ENCODE measurements at places on chromosomes 13 and 19.

DNA sequence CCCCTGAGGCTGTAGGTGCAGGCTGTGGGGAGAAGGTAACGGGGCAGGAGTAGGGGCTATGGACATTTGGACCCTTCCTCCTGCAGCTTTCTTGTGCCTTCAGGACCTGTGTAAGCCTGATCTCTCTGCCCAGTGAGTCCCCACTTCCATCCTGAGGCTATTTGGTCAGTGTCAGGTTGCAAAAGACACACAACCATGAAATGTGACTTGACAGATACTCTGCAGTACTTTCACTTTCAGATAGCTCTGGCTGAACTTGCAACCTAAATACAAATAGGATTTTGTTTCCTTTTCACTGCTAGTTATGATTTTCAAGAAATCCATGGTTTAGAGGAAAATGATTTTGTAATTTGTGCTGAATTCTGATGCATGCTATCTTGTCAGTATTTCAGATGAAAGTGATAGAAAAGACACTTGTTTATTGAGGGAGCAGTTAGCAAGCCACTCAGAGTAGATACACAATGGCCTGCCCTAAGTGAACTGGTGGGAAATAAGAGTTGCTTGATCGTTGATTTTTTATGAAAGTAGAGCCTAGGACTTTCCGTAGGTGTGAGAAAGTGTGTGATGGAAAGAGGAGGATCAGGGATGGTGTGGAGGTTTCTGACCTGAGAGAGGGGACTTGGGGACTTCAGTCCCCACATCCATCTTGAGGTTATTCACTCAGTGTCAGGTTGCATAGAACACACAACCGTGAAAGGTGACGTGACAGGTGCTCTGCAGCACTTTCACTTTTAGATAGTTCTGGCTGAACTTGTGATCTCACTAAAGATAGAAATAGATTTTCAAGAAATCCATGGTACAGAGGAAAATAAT, 18.1 kb upstream of the EID2 start:
- no peak for DNase-seq

DNA sequence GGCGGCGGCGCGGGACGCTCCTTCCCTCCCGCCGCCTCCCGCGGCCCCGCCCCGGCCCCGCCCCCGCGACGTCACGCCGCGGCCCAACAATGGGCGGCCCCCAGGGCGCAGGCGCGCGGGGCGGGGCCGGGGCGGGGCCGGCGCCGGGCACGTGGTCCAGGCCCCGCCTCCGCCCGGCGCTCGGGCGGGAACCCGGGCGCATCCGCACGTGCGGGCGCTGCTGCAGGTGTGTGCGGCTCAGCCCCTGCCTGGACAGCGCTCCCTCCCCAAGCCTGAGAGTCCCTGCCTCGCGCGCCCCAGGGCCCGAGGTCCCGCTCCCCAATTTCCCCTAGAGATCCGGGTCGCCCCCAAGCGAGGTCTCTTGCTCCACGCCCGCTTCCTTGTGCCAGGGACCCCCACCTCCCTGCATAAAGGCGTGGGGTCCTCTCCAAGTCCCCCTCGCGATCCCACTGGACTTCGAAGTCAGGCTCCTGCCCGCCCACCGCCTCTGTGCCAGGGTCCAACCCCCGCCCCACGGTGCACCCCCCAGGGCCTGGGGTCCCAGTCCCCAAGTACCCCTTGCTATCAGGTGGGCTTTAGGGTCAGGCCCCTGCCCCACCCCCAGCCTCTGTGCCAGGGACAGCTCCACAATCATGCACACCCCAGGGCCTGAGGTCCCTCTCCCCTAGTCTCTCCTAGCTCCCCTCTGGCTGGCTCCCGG, at the start of gene MEX3D:
Gene MEX3D (minus strand): TSS at position 6 of the 700 bp plus-strand sequence. CDS start 267 bp downstream, outside the sequence.
- DNase-seq = peak; percentile 71

DNA sequence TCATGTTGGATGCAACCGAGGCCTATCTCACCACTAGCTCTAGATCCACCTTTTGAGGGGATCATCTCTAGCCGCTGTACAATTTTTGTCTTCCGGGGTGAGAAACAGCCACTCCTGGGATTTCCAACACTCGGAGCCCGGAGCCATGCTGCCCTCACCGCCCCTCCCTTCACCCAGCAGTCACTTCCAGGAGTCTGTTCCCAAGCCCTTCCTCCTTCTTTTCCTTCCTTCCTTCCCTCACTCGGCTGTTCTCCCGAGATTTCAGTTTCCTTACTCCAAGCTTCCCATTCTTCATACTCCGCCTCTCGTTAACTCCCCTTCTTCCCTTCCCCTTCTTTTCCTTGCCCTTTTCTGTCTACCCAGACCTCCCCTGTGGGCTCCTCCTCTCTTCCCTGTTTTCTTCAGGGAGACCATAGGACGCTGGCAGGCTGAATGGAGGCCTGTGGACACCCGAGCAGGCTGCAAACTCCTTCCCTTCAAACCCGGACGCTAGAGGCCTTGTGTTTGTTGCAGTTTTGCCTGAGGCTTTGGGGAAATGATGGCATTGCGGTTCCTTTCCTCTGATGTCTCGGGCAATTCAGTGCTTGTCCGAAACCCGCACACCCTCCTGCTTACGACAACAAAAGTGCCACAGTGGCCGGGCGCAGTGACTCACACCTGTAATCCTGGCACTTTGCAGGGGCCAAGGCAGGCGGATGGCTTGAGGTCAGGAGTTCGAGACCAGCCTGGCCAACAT, 96.0 kb downstream of the CAB39L start:
- no peak for DNase-seq

DNA sequence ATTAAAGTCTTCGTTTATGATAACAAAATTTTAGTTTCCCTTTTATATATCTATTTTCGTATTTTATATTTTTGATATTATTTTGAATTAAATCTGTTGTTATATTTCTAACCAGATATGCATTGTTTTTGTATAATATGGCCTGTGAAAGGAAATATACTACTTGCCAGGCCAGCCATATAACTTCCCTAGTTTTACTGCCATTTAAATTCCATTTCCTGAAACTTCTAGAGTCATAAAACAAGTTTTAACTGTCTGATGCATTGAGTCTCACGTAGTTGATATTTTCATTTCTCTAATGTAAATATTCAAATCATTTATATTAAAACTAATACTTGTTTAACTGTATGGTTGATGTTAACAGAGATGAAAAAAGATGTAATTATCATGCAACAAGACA, 13.5 kb downstream of the ESD start:
- no peak for DNase-seq

DNA sequence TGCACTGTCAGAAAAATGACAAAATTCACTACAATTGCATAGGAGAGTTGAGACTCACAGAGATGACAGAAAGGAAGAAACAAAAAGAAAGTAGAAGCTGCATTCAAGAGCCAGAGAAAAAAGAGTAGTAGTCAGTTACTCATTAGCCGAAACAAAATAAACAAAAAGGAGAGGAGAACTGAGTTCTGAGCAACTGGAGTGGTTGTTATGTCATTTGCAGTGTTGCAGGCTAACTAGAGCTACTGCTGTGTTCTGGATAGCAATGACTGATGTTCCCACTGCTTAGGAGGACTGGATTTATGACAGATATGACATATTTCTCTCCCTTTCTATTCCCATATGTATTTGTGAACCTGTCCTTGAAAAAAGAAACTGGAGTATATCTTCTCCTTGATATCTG, 482.6 kb downstream of the RFC3 start:
- no peak for DNase-seq

GRCh38 chr13:111346101-111346680, 25.7 kb downstream of the TEX29 start:
- no peak for DNase-seq

DNA sequence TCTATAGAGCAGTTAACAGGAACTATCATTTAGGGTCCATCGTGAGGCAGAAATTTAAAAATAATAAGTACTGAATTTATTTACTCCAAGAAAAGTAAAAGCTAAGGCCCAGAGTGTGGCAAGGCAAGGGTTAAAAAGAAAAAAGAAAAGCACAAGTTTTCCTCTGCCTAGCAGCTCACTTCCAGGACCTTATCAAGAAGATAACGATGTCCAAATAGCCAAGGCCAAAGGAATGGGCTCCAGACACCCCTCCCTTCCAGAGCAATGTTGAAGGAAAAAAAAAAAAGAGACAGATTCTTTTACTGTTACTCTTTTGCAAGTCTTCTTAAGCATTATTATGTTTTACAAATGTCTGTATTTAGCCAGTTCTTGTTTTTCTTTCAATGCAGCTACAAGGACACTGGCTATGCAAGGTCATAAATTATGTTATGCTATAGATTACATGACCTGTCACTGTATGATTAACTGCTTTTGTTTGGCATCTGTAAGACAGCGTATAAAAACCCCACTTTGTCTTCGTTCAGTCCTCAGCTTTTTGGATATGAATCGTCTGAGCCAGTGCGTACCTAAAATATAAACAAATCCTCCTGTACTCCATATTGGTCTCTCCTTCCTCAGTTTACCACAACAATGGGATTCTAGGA, 2.9 kb upstream of the ZNF700 start:
- DNase-seq = no peak

DNA sequence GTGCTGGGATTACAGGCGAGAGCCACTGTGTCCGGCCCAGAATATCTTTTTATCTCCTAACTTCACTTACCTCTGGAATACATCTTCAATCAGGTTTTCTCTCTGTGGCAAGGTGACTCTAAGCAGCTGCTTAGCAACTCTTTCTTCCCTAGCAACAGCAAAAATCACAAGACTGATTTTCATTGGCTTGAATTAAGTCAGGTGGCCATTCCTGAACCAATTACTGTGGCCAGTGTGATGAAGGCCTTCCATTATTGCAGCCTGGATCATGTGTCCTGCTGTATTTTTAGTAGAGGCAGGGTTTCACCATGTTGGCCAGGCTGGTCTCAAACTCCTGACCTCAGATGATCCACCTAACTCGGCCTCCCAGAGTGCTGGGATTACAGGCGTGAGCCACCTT, 9.0 kb upstream of the LTBP4 start:
- no peak for DNase-seq

GRCh38 chr19:33771384-33772101, 25.1 kb upstream of the KCTD15 start:
- DNase-seq = peak; percentile 33

GRCh38 chr19:52473655-52474350, 20.4 kb downstream of the ZNF578 start:
- no peak for DNase-seq

GRCh38 chr19:41445575-41445974, 2.6 kb downstream of the ERICH4 start:
- DNase-seq = no peak

DNA sequence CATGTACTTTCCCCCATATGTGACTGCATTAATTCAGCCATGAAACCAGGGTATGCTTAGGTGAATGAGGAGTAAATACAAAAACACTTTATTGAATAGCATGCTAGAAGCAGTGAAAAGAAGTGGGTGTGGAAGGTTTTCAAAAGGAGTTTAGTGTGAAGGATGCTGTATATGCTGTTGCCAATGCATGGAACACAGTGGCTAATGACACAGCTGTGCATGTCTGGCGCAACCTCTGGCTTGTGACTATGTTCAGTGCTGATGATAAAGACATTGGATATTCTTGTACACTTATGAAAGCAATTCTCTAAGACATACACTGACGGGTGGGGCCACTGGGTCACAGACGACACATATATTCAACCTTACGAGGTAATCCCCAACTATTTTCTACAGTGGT, 55.2 kb downstream of the SOX21 start:
- DNase-seq = no peak

- DNase-seq = no peak
Measured at GRCh38 chr13:112711528-112712265, 21.9 kb downstream of the ATP11A start.

DNA sequence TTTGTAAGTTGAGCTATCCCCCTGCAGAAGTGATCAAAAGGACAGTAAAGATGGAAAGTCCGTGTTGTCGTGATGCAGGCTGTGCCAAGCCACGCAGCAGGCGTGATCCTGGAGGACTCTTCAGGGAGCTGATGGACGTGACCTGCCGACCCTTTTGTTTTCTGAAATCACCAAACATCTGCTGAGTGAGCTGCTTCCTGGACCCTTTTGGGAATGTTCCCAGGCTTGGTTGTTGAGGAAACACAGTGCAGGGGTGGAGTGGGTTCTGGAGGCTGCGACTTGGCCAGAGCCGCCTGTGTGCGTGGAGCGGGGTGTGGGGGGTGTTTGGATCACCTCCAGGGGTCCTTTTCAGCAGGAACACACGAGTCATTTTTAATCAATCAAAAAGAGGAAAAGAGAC, 15.4 kb upstream of the CPAMD8 start:
- no peak for DNase-seq

GRCh38 chr13:38008636-38009035, 139.1 kb upstream of the TRPC4 start:
- DNase-seq = no peak

GRCh38 chr13:99418103-99418842, 83.0 kb upstream of the TM9SF2 start:
- DNase-seq = no peak

DNA sequence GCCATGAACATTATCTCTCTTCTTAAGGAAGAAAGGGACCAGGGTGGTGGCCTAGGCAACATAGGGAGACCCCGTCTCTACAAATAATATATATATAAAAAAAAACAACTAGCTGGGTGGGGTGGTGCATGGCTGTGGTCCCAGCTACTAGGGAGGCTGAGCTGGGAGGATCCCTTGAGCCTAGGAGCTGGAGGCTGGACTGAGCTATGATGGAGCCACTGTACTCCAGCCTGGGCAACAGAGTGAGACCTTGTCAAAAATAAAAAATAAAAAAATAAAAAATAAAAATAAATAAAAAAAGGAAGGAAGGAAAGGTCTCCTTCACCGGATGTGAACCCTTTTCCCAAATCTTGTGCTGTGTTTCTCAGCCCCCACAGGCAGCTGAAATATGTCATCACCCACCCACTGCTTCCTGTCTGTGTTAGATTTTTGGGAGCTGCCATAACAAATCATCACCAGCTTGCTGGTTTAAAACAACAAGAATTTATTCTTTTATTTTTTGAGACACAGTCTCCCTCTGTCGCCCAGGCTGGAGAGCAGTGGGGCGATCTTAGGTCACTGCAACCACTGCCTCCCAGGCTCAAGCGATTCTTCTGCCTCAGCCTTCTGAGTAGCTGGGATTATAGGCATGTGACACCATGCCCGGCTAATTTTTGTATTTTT, 9.5 kb upstream of the TSPAN16 start:
- no peak for DNase-seq

GRCh38 chr19:19552798-19553197, 14.7 kb downstream of the CILP2 start:
- no peak for DNase-seq

GRCh38 chr13:24822640-24823039, 58.7 kb downstream of the RNF17 start:
- DNase-seq = no peak

- no peak for DNase-seq
Measured at GRCh38 chr19:39032063-39032918, at the start of gene FBXO27. FBXO27 (minus strand) TSS chr19:39032549; CDS start chr19:39032227, 322 bp downstream.

DNA sequence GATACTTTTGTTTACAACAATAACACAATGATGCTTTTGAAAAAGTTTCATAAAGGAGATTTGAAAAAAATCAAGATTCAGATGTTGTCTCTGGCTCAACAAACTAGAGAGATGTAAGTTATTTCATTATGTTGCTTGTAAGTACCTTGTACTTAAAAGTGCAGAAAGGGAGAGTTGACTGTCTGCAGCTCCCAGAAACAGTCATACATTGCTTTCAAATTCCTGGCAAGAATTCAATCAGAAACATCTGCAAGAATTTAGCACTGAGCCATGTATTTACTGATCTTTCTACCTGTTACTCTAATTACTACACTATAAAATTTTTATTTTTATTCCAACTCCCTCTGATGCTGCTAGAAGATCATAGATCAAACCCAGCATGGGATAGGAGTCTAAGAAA, 1261.3 kb upstream of the SPRY2 start:
- DNase-seq = no peak

- no peak for DNase-seq
Measured at GRCh38 chr13:71018995-71019394, 848.0 kb downstream of the DACH1 start.
